ENCODE measurements at places on chromosomes 13 and 19.

DNA sequence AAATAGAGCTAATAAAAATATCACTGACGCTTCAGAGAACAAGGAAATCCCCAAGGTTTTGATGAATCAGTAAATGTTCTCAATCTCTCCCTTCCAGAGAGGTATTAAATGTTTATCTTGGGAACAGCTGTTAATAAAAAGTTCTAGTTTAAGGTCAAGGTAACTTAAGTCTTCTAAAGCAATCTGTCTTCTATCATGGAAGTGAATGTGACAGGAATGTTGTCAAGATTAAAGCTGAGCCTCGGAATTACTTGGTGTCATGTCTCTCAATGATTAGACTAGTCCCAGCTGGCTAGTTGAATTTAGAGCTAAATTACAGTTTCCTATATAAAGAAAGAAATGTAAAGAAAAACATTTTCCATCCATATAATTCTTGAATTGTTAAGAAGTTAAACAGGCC, 23.4 kb downstream of the ESD start:
- DNase-seq, result no peak

DNA sequence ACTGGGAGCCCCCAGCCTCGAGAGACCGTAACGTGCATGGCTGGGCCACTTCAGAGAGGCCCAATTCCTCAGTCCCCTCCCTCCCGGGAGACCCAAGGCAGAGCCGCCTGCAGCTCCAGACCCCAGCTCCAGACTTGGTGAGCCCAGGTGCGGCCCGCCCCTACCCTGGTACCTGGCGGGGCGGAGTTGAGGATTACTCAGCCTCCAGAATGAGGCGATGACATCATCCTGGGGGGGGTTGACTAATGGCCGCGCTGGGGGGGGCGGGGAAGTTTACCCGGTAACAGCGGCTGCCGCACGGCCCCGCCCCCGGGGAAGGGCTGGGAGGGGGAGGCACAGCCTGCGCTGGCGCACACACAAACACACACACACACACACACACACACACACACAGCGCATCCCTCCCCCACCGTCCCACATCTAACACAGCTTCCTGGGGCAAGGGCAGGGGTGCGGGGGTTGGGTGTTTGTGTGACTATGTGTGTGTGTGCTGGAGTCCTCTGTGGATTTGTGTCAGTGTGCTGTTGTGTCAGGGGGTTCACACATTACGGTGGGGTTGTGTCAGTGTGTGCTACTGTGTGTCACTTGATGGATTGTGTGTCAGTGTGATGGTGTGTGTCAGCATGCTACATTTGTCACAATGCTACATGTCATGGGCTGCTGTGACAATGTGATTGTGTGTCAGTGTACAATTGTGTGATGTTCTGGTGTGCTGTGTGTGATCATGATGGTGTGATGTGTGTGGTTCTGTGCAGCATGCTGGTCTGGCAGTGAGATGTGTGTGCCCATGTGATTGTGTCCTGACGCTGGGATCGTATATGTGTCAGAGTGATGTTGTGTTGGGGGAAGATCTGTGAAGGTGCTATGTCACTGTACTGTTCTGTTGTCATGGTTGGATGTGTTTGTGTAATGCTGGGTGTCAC, 10.3 kb upstream of the BBC3 start:
- DNase-seq, result no peak

- DNase-seq, result no peak
These were observed 23.3 kb downstream of the ZBTB7A start for GRCh38 chr19:4043401-4043800.

DNA sequence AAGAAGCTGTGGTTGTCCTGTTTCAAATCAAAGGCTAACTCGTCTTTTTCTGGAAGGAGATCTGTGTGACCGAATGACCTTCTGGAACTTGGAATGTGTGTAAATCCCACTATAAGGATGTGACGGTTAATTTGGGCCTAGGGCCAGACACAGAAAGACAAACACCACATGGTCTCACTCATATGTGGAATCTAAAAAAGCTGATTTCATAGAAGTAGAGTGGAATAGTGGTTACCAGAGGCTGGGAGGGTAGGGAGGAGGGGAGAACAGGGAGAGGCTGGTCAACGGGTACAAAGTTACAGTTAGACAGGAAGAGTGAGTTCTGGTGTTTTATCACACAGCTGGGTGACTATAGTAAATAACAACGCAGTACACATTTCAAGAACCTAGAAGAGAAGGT, 39.3 kb upstream of the RGCC start:
- peak; percentile 52 for DNase-seq

DNA sequence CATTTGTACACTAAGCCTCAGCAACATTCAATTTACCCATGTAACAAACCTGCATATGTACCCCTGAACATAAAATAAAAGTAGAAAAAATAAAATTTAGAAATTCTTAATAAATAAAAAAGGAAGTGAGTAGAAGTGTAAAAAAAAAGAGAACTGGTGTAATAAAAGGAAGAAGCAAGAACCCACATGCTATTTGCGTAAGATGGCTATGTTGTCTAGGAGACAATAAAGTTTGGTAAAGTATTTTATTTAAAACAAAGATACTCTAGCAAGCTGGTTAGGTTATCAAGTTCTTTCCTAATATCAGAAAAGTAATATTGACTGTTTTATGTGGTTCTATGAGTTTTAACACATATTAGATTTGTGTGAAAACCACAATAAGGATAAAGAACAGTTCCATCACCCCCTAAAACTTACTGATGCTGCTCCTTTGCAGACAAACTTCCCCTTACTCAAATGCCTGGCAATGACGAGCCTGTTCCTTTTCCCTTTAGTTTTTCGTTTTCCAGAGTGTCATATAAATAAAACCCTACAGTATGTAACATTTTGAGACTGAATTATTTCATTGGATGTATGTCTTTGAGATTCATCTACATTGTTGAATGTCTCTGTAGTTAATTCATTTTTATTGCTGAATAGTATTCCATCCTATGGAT, 98.9 kb downstream of the TNFSF13B start:
- no peak for DNase-seq

DNA sequence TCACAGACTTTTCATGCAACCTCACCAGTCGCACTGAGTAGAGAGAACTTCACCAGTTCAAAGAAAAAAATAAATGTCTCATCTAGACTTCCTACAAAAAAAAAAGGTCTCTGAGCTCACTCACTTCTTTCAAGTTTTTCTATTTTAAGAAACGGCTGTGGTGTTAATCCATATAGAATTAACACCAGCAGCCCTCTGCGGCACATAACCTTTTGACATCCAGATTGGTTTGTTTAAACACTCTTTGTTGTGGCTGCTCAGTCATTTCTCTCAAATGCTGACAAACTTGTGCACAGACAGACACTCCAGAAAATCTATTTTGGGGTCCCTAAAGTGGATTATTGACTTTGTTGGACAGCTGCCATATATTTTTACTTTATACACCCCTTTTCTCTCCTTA, 874.9 kb downstream of the EFNB2 start:
- DNase-seq, result no peak

DNA sequence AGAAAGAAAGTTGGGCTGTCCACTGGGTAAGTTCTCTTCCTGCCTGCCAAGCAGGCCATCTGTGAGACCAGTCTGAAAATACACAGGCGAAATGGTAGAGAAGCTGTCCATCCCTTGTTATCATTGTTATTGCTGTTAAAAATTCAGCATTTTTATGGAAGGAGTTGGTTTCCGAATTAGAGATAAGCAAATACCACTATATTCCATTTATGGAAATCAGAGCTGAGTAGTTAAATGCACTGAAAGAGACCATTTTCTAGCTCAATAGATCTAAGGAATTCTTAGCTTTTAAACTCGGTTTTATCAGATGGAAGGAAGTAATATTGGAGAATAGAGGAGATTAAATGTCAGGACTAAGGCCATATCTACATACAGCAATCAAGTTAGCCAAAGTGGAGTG, 40.7 kb downstream of the MZT1 start:
- DNase-seq, result no peak

DNA sequence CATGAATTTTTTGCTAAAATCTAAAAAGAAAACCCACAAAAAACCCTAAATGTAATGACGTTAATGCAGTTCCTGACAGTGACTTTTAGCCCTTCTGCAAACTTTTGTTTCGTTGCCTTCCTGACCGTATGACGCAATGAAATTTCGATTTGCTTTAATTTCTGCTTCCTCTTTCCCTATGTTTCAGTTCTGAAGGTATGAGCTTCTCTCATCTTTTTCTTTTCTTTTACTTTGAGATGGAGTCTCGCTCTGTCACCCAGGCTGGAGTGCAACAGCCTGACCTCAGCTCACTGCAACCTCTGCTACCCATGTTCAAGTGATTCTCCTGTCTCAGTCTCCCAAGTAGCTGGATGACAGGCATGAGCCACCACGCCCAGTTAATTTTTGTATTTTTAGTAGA, 6.1 kb upstream of the LILRA5 start:
- no peak for DNase-seq

DNA sequence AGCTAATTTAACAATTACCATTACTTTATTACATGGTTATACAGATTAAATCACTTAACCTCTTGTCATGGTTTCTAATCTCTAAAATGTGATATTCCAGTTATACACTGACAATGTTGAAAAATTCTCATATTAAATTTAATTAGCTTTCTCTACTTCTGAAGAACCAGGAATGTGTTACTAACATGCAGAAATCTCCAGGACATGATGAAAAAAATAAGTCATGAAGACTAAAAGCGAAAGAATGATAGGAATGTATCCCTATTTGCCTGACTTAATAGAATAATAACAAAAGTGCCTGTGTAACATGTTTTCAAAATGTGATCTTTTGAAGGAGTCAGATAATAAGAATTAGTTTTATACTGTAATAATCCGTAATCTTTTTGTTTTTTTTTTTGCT, 2823.7 kb upstream of the PCDH20 start:
- DNase-seq, result peak; percentile 73

DNA sequence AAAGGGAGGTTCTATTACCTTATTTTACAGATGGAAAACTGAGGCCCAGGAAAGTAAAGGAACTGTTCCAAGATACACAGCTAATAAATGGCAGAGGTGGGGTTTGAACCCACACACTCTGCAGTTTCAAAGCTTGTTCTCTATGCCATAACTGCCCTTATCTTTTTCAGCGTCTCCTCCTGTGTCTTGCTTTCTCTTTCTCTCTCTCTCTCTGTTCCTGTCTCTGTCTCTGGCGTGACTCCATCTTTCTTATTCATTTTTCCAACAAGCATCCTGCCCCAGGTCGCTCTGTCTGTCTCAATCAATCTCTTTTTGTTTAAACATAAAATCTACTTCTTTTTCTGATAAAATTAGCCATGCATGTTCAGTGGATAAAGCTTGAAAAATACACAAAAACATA, 3.2 kb upstream of the IFNL4 start:
- DNase-seq, result no peak

DNA sequence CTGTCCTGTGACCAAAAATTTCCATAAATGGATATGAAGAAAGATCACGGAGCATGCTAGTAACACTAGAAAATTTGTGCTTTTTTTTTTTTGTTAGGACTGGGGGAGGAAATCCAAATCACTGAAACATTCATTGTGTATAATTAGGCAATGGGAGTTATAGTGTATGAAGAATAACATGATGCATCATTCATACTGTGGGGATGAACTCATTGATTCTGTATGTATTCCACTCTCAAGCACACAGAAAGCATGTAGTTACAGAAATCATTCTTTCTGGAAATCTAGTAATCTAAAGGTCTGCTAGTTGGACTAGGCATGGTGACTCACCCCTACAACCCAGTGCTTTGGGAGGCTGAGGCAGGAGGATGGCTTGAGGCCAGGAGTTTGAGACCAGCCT, 749.7 kb downstream of the DIAPH3 start:
- no peak for DNase-seq

DNA sequence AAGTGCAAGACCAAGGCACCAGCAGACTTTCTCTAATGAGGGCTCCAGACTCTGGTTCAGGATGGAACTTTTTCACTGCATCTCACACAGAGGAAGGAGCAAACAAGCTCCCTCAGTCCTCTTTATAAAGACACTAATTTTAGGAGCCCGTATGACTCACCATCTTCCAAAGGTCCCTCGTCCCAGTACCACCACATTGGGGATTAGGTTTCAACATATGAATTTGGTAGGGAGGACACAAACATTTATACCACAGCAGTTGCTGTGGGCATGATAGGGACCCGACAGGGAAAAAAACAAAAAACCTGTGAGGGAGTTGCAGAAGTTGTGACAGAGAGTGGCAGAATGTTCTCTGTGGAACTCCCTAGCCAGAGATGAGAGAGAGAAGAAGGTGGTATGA, 6.5 kb upstream of the CNMD start:
- DNase-seq, result no peak

DNA sequence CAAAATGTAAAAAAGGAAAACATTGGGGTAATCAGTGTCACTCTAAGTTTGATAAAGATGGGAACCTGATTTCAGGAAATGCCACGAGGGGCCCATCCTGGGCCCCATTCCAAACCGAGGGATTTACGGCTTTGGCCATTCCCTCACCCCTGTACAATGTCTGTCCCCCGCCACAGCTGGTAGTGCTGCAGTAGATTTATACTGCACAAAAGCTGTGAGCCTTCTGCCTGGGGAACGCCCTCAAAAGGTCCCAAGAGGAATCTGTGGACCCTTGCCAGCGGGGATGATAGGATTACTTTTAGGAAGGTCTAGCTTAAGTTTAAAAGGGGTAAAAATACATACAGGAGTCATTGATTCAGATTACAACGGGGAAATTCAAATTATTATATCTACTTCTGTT, 173.4 kb upstream of the SGCG start:
- no peak for DNase-seq

DNA sequence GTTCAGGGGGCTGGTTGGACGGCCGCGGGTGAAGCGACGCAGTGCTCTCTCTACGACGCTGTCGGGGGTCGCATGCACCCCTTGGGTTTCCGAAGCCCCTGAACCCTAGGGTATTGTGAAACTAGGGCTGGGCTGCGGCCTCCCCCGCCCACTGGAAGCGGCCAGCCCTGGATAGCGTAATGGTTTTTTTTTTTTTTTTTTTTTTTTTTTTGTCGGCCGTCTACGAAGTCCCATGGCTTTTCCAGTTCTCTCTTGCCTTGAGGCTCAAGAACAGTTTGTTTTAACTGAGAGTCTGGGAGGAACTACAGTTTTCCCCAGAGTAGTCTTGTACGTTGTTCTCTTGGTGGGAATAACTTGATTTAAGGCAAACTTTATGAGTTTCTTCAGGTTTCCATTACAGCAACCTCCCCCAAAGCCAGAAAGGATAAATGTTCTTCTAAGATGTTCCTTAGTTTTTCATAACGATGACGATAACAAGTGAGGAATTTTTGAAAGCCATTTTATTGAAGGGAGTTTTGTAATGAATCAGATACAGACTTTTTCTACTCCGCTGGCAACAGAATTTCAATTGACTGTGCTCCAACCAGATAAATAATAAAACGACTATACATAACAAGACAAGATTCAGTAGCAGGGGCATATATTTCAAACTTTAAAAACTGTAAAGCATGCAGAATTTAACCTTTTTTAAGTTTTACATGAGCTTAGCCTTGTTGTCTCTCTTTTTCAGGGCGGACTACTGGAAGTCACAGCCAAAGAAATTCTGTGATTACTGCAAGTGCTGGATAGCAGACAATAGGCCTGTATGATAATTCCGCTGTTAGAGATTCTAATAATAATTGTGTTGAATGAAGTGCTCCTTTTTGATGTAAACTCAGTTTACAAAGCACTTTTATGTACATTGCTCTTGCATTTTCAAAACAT, 867 bp downstream of the WBP4 start:
- DNase-seq, result peak; percentile 20

- no peak for DNase-seq
These were observed 429.5 kb downstream of the COG6 start for GRCh38 chr13:40084934-40085333.

Measured in fibroblast of skin of left biceps (primary cell).